ENCODE measurements at places on chromosomes 1 and 21.

DNA sequence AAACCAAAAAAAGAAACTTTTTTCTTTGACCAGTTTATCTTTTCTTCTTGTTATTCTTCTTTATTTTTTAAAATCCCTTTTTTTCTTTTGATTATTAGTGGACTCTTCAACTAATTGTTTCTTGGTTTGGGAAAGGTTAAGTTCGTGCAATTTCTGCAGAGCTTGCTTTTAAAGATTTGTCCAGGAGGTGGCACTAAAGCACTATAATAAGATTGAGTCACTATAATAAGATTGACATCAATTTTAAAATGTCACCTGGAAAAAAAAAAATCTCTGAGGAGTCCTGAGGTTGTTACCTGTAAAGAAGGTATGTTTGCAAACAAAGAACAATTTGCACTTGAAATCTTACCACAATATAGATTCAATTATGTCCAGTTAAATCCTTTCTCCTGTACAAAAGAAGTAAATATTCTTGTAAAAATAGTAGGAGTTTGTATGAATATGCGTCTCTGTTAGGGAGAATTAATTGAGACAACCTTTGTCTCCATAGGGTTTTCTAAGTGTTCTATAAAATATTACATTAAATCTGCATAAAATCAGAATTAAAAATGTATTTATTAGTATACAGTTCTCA is 166.7 kb downstream of the ADGRL4 start:
- DNase-seq, result no peak

DNA sequence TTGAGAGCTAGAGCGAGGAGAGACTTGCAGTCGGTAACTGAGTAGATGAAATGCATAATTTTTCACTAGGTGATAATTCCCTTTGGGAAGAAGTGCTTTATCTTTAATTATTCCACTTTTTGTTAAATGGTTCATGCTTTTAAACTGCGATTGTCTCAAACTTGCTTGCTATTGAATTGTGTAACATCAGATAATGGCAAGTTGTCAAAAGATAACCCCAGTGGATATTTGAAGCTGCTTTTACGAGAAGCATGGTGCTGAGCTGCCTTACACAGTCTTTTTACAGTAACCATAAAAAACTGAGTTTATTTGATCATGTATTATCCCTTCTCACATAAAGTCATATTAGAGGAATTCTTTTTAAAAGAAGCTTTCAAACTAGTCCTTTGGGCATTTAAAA is 30.2 kb downstream of the TMEM50B start:
- no peak for DNase-seq

GRCh38 chr1:9321480-9321849 is 28.8 kb downstream of the SPSB1 start:
- DNase-seq, result no peak

DNA sequence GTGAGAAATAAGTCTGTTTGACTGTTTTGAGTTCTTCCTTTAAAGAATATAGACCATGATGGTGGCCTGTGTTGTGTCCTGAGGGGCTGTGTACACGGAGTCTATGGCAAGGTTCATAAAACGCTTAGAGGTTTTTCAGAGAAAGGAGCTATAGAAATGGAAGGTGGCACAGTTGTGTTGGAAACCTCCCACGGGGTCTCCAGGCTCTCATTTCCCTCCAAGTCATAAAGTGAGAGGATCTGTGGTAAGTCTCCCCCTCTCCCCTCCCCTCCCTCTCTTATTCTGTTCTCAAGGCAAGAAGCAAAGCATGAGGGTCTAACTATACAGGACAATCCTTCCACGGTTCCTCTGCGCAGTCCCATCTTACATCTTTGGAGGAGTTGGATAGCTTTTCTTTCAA is 139.2 kb downstream of the KIF26B start:
- DNase-seq, result no peak

GRCh38 chr1:213884942-213885341 is 102.8 kb upstream of the PROX1 start:
- no peak for DNase-seq

DNA sequence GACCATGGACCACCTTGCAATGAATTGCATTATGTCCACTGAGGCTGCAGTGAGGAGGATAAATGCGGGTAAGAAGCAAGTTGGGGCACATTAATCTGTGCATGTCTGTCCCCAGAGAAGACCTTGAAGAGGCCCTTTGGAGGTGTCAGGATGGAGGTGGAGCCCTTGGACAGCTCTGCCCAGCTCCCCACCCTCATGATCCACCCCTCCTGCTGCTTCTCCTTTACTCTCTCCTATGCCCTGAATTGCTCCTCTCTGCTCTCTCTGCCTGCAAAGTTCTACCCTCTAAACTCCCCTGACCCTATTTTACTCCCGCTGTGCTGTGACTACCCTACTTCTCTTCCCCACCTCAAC is 292.4 kb upstream of the USP24 start:
- no peak for DNase-seq

DNA sequence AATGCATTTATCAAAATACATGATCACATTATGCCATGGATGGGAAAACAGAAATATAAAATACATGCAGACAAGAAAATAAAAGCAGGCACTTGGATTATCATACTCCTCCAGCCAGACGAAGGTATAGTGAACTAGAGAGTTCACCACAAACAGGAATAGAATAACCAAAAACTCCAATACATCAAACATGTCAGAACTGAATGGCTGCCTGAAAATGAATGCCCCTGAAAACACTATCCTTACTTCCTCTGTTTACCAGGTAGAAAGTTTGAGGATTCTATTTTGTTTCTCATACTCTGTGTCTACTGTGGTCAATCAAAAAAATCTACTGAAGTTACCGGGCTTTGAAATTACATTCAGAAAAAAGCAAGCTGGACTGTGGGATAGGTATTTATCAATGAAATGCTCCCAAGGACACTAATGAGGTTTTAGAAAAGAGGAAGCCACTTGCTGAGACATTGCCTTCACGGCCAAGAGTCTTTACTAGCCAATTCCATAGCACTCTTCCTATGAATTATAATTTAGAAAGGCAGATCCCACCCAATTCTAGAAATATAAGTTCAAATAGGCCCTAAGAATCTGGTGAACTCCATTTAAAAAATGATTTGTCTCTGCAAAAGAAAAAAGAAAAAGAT is 197.7 kb downstream of the SMYD3 start:
- no peak for DNase-seq

GRCh38 chr1:81432059-81432458 is 368.7 kb upstream of the ADGRL2 start:
- DNase-seq, result no peak

DNA sequence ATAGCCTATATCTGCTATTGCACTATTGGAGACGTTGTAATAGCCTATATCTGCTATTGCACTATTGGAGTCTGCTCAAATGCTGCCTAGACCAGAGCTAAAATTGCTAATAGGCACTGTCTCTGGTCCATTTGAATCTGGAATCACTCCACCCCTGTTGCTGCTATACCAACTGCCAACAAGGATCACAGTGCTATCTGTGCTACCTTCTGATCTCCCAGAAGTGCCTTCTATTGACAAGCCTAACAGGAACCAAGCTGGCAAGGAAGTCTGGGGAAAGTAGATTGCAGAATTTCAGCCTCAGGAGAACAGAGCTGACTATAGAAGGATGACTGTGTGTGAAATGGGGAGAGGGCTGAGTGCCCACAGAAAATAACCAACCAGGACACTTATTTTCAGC is 15.9 kb downstream of the RWDD3 start:
- DNase-seq, result no peak

DNA sequence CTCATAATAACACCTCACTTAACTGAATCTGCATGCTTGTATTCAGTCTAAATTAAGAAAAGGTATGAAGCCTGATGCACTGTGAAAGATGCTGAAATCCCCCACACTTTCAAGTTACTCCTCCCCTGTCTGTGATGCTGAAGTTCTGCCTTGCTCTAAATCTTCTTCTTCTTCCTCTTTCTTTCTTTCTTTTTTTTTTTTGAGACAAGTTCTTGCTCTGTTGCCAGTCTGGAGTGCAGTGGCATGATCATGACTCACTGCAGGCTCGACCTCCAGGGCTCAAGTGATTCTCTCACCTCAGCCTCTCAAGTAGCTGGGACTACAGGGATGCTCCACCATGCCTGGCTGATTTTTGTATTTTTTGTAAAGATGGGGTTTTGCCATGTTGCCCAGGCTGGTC is 231.0 kb upstream of the B3GALT2 start:
- no peak for DNase-seq

All from D341Med (cell line).